ENCODE measurements at places on chromosomes 7 and 10. TPM values are rescaled to one million over a fixed set of nuclear protein-coding genes. Genes with fewer than 3 reads are reported as not detected.

The TLL2 gene
- not detected for total RNA-seq

The GPR22 gene
- total RNA-seq, result not detected

The CYREN gene
- total RNA-seq, result 52.8 TPM

- H3K4me3 ChIP-seq, result peak overlapping the region; percentile 94
- H3K4me1 ChIP-seq, result peaks cover 14% of the 10 kb centered on the region
- H3K27ac ChIP-seq, result peak overlapping the region; percentile 82
- no peaks in the 10 kb centered on the region for H3K36me3 ChIP-seq
- H3K27me3 ChIP-seq, result peaks cover 17% of the 10 kb centered on the region
- DNase-seq, result peak; percentile 90
Observed at GRCh38 chr7:142853739-142854371, 1.0 kb upstream of the EPHB6 start.

DNA sequence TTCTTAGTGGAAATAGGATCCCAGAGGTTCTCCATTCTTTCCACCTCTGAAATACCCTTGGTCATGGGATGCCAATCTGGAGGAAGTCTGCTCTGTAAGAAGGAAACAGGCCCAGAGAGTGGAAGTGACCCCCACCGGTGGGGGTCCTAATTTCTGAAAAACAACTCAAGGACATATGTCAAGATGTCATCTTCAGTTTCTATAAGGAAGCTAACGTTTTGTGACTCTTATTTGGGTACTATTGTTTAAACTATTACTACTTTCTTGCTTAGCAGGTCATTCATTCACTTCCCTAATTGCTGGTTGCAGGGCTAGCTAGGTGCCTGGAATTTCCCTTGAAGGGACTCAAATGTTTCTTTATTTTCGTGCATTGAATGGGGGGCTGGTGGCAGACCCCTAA is 1.9 kb upstream of the ZNF775 start:
- peak overlapping the region; percentile 6 for H3K27ac ChIP-seq
- H3K36me3 ChIP-seq, result peaks cover 22% of the 10 kb centered on the region
- DNase-seq, result no peak
- no peaks in the 10 kb centered on the region for H3K27me3 ChIP-seq
- H3K4me1 ChIP-seq, result peaks cover 47% of the 10 kb centered on the region

- H3K4me1 ChIP-seq, result no peaks in the 10 kb centered on the region
- no peak overlapping the region for H3K27ac ChIP-seq
- no peak overlapping the region for H3K4me3 ChIP-seq
Observed at GRCh38 chr10:117817116-117817515, 229.6 kb downstream of the RAB11FIP2 start.

- peaks cover 2% of the 10 kb centered on the region for H3K4me1 ChIP-seq
- DNase-seq, result no peak
- H3K27ac ChIP-seq, result no peak overlapping the region
- H3K27me3 ChIP-seq, result no peaks in the 10 kb centered on the region
- H3K36me3 ChIP-seq, result no peaks in the 10 kb centered on the region
Observed at GRCh38 chr10:99913831-99914235, 95.9 kb downstream of the DNMBP start.

DNA sequence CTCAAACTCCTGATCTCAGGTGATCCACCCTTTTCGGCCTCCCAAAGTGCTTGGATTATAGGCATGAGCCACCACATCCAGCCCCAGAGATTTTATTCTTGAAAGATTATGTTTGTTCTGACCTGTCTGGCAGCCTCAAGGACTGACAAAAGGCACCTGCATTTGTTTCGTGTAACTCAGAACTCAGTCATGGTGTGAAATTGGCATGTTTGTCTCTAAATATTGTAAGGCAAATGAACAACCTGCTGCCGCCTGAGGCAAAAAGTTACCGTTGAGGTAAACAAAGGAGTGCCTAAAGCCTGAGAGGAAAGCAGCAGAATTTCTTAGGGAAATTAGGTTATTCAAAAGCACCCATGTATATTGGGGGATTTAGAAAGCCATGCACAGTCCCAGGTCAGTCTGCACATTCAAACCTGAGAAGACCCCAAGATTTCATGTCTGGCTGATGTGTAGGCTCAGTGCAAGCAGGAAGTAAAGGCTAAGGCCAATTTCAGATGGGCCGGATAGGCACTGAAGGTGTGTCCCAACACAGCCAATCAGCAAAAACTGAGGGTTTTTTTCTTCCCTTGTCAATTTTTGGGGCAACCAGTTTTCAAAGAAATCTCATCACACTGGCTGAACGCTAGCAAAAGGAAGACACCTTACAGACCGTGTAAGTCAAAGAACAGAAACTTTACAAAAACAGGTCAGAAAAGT is 33.3 kb upstream of the HHEX start:
- H3K36me3 ChIP-seq, result peaks cover 32% of the 10 kb centered on the region
- no peaks in the 10 kb centered on the region for H3K4me1 ChIP-seq
- H3K27ac ChIP-seq, result no peak overlapping the region
- DNase-seq, result peak; percentile 40

Measured in activated CD4-positive, alpha-beta T cell treated with anti-CD3 and anti-CD28 coated beads, Interleukin-2, amount 10 ng/mL, durations not matched to agents 24 days and 14 days (primary cell).